ENCODE measurements at places on chromosomes 2 and 18. TPM values are rescaled to one million over a fixed set of nuclear protein-coding genes. Genes with fewer than 3 reads are reported as not detected.
A peak's percentile ranks its signal among the peaks of the same experiment; 100 is the strongest.

Gene ADAM23
- total RNA-seq, result 0.10 TPM

Gene GAL3ST2
- total RNA-seq, result 1.1 TPM

Gene VWC2L
- total RNA-seq, result not detected

DNA sequence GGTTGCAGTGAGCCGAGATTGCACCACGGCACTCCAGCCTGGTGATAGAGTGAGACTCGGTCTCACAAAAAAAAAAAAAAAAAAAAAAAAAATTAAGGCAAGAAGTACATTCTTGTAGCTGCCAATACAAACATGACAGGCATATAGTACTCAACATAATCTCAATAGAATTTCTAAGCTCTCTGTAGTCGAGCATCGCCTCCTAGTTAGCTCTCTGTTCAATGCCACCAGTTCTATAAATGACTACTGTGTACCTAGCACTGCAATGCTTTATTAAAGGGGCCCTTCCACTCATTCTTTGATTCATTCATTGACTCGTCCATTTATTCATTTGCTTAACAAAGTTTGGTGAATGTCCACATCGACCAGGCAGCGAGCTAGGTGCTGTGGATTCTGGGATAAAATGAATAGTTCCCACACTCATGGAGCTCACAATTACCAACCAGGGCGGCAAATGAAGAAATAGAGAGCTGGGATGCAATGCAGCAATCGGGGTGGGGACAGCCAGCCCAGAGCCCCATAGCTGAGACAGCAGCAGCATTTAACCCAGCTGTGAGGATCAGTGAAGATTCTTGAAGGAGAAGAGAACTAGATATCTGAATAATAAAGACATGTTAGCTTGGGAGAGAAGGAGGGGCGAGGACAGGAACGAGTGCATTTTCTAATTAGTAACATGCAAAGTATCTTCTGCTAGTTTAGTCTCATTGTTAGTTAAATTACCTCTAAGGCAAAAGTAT is 349.8 kb downstream of the LPIN1 start:
- H3K27me3 ChIP-seq, result no peaks in the 10 kb centered on the region
- no peaks in the 10 kb centered on the region for H3K36me3 ChIP-seq
- no peak for DNase-seq
- no peak overlapping the region for H3K4me3 ChIP-seq

- no peaks in the 10 kb centered on the region for H3K4me1 ChIP-seq
- H3K27me3 ChIP-seq, result no peaks in the 10 kb centered on the region
- H3K4me3 ChIP-seq, result no peak overlapping the region
- no peak overlapping the region for H3K27ac ChIP-seq
- H3K36me3 ChIP-seq, result no peaks in the 10 kb centered on the region
Measured at GRCh38 chr18:78612801-78613200, 366.8 kb upstream of the SALL3 start.

DNA sequence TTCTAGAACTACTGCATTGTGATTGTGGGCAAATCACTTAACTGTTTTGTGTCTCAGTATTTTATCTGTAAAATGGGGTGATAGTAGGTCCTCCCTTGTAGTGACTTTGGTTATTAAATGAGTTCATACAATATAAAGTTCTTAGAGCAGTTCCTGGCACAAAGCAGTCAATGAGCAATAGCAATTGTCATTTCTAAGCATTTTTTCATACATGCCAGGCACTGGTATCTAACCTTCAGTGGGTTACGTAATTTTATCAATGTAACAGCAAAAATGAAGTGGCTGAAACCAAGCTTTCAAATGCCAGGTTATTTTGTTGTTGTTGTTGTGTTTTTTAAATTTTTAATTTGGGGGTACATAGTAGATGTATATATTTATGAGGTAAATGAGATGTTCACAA is 401.9 kb downstream of the MEIS1 start:
- H3K4me3 ChIP-seq, result no peak overlapping the region
- DNase-seq, result no peak
- H3K27ac ChIP-seq, result no peak overlapping the region
- no peaks in the 10 kb centered on the region for H3K4me1 ChIP-seq
- H3K27me3 ChIP-seq, result no peaks in the 10 kb centered on the region

DNA sequence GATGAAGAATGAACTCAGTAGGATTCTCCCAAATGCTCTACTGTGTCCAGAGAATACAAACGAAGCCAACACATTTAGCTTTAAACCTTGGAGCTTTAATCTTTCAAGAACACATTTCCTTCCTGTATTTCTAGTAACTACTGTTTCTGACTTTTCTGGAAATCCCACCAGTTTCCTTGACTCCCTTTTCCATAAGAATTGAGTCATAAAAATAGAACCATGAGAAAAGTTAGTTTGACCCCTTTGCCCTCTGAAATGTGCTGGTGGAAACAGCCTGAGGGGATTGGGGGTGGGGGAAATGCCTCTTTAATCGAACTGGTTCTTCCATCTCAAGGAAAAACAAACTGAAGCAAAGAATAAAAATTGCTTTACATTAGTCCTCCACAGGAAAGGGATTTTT is 123.9 kb downstream of the TMEM17 start:
- H3K27ac ChIP-seq, result no peak overlapping the region
- no peaks in the 10 kb centered on the region for H3K36me3 ChIP-seq
- DNase-seq, result no peak
- H3K4me3 ChIP-seq, result no peak overlapping the region
- H3K4me1 ChIP-seq, result no peaks in the 10 kb centered on the region
- H3K27me3 ChIP-seq, result no peaks in the 10 kb centered on the region

Gene SERPINB7
- not detected for total RNA-seq

DNA sequence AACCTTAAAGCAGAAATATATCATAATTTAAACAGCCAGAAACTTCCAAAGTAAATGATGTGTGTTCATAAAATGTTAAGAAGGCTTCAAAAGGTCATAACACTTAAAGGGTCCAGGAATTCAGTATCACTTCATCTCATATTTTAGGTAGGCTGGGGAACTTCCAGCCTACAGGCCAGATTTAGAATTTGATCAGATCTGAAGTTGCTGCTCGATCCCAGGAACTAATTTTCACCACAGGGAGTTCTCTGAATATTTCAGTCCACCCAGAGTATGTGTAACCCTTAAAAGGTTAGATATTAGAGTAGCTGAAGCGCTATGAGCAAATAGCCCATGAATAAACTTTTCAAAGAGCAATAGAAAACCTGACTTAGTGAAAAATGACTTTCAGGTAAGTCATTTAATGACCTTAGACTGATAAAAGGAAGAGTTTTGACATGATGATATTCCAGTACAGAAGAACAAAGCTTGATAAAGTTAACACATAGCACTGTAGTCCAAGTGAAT is 1.7 kb downstream of the WIPF1 start:
- peak overlapping the region; percentile 98 for H3K4me3 ChIP-seq
- H3K4me1 ChIP-seq, result peaks cover 71% of the 10 kb centered on the region
- no peak for DNase-seq
- H3K36me3 ChIP-seq, result peaks cover 11% of the 10 kb centered on the region
- peak overlapping the region; percentile 96 for H3K27ac ChIP-seq
- no peaks in the 10 kb centered on the region for H3K27me3 ChIP-seq

DNA sequence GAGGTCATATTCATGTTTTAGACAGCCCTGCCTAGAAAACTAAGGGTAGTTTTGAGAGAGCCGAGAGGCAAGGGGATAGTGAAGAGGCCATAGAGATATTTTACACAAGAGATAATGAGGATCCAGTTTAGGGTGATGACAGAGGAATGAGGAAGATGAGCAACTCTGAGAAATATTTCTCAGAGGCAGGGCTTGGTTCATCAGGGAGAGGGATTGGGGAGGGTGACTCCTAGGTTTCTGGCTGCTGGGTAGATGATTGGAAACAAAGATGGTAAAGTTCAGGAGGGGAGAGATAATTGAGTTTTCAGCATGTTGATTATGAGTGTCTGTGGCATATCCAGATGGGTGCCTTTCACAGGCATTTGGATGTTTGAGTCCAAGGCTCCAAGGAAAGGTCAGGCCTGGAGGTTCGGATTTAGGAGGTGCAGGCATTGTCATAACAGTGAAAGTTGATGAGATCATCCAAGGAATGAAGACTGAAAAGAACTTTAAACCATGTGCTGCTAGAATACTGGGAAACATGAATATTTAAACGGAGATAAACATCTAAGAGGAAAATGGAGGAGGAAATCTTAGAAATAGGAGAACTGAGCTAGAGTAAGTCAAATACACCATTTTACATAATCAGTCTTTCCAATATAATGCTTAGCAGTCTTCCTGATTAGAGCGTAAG is 7.4 kb downstream of the MYL12B start:
- no peaks in the 10 kb centered on the region for H3K27me3 ChIP-seq
- no peak for DNase-seq
- peak overlapping the region; percentile 60 for H3K4me3 ChIP-seq
- peaks cover 16% of the 10 kb centered on the region for H3K36me3 ChIP-seq

DNA sequence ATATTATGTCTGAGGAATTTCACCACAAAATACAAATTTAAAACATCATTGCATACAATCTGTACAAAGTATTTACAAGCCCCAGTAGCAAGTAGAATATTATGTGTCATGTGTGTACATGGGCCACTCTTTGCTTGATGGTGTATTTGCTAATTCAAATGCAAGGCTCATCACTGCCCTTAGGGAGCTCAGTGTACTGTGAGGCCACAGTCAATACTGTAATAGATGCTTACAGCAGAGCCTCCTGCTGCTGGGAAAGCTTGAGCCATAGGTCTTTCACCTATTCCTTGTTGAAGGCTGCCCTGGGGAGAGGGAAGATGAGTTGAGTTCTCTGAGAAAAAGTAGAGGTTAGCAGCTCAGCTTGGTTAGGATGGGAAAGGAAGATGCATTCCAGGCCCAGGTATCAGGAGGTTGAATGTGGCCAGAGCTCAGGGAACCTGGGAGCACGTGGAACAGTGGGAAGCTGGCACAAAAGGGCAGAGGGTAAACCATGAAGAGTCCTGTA is 189.6 kb downstream of the LRP1B start:
- no peaks in the 10 kb centered on the region for H3K36me3 ChIP-seq
- no peak overlapping the region for H3K4me3 ChIP-seq
- DNase-seq, result no peak
- H3K27ac ChIP-seq, result no peak overlapping the region

DNA sequence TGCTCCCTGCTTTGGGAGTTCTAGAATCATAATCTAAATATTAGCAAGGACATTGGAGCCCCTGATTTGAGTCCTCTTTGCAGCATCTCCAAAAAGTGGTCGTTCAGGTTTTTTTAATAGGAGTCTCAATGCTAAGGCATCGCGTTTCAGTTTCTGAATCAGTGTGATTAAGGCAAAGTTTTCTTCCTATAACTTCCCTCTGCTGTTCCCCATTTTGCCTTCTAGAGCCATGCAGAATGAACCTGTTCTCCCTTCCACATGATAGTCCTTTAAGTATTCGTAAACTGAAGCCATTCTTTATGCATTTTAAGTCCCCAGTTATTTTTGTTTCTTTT is 159.5 kb downstream of the PTGR3 start:
- H3K27ac ChIP-seq, result no peak overlapping the region
- no peaks in the 10 kb centered on the region for H3K27me3 ChIP-seq
- H3K4me1 ChIP-seq, result no peaks in the 10 kb centered on the region
- no peaks in the 10 kb centered on the region for H3K36me3 ChIP-seq

- H3K27me3 ChIP-seq, result no peaks in the 10 kb centered on the region
- H3K27ac ChIP-seq, result no peak overlapping the region
- H3K4me1 ChIP-seq, result no peaks in the 10 kb centered on the region
- H3K4me3 ChIP-seq, result no peak overlapping the region
Measured at GRCh38 chr2:40256649-40257048, 195.2 kb downstream of the SLC8A1 start.

Gene CRYGD
- 0.69 TPM for total RNA-seq

- no peaks in the 10 kb centered on the region for H3K36me3 ChIP-seq
- no peaks in the 10 kb centered on the region for H3K4me1 ChIP-seq
- H3K4me3 ChIP-seq, result no peak overlapping the region
- no peaks in the 10 kb centered on the region for H3K27me3 ChIP-seq
Measured at GRCh38 chr2:179218848-179219594, 45.6 kb downstream of the SESTD1 start.

GRCh38 chr2:123656590-123656989 is 368.5 kb upstream of the CNTNAP5 start:
- H3K27ac ChIP-seq, result no peak overlapping the region
- no peaks in the 10 kb centered on the region for H3K36me3 ChIP-seq
- H3K4me1 ChIP-seq, result no peaks in the 10 kb centered on the region

- no peaks in the 10 kb centered on the region for H3K36me3 ChIP-seq
- no peak overlapping the region for H3K4me3 ChIP-seq
- DNase-seq, result no peak
- no peaks in the 10 kb centered on the region for H3K4me1 ChIP-seq
- H3K27me3 ChIP-seq, result no peaks in the 10 kb centered on the region
Measured at GRCh38 chr2:13193075-13193474, 476.3 kb downstream of the TRIB2 start.

DNA sequence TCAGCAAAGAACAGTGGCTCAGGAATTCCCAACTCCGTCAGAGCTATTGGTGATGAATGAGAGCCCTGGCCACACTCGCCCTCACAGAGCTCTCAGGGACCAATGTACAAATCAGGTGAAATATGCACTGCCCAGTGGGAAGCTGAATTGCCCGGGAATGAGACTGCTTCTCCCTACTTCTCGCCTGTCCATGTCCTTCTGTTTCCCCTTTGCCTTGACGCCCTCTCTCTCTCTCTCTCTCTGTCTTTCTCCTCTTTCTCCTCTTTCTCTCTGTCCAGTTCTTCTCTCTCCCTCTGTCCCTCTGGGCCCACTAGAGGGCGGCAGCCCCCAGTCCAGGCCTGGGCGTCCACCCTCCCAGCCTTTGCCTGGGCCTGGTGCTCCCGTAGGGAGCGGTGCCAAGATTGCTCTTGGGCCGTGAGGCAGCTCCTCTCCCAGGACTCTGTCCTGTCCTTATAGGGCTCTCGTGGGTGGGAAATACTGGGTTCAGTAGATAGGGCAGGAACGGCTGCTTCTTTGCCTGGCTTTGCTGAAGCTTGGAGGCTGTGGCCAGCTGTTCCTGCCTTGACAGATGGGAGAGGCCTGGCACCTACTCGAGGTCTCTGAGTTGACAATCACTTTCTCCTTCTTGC is 28.4 kb upstream of the PUM2 start:
- H3K4me1 ChIP-seq, result no peaks in the 10 kb centered on the region
- DNase-seq, result no peak
- no peaks in the 10 kb centered on the region for H3K27me3 ChIP-seq
- no peak overlapping the region for H3K4me3 ChIP-seq

Gene TNFRSF11A
- total RNA-seq, result 2.2 TPM

Gene LYPD6B
- not detected for total RNA-seq

Gene DNER
- total RNA-seq, result not detected

DNA sequence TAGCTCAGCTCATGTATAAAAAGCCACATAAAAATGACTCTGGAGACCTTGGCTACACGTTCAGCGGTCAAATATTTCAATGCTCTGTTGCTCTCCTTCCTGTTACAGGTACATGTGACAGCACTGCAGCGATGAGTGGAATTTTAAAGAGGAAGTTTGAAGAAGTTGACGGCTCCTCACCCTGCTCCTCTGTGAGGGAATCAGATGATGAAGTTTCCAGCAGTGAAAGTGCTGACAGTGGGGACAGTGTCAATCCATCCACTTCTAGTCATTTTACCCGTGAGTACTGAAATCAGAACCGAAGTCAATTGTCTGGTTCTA is 125.4 kb downstream of the CSRNP3 start:
- DNase-seq, result no peak
- no peaks in the 10 kb centered on the region for H3K36me3 ChIP-seq
- no peak overlapping the region for H3K4me3 ChIP-seq
- H3K27ac ChIP-seq, result no peak overlapping the region

Gene PLEK
- 10.1 TPM for total RNA-seq

Data from CD4-positive, CD25-positive, alpha-beta regulatory T cell (primary cell).